Panc1 (cell line): ENCODE measurements at places on chromosomes 1 and 21.
A peak's percentile ranks its signal among the peaks of the same experiment; 100 is the strongest.

DNA sequence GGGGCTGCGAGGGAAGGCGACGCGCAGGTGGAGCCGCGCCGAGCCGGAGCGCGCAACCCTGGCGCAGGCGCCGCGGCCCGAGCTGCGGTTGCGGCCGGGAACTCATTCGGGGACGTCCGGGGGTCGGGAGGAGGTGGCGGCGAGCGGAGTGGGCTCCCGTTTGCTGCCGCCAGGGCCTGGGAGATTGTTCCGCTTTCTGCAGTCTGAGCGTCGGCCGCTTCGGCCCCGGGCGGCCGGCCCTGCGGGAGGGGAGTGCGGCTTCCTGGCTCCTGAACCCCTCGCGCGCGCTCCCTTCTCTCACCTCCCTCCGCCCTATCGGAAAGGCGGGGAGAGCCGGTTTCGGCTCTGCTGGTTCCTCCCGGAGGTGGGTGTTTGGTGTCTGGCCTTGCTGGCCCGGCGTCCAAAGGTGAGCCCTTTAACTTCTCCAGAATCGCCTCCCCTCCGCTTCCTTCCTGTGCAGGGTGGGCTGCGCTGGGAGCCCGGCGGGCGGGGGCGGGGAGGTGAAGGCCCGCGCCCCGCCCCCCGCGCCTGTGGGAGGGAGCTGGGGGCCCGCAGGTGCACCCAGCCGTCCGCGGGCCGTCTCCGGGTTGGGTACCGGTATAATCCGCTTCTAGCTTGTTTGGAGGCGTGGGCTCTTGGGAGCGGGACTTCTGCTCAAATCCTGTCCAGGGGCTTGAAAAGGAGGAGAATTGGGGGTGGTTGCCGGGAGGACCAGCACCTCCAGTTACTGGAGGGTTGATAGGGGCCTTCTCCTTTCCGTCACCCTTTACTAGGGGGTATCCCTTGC is 683 bp downstream of the LRRC8D start:
- DNase-seq = no peak

DNA sequence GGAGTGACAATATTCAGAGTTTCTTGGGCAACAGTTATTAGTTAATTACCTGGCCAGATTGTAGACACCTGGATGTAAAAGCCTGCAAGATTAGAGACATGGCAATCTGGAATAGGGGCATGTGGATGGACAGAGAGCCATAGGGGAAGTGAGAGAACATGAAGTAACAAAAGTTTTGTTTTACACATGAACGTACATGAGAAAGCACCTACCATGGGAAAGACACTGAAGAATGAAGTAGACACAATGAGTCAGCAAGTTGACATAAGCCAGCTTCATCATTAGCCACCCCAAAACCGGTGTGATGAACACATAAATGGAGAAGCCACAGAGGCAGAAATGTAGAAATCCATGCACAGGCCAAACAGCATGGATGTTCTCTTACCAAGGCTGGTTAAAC is 462.1 kb upstream of the C1orf87 start:
- no peak for DNase-seq

DNA sequence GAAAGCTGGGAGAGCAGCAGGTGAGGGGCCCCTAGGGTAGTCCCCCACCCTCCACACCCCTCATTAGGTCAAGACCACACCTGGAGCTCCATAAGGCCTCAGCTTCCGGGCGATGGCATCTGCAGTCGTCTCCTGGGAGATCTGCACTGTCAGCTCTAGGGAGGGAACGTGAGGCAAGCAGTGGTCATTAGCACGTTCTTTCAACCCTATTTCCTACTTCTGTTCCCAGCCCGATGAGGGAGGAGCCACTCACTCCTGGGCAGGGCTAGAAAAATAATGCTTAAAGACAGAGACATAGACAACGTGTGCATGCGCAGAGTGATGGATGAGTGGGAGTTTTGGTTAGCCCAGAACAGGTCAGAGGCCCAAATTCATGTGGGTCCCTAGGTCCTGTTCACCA is 9.7 kb downstream of the KDF1 start:
- DNase-seq = no peak

- no peak for DNase-seq
Measured at GRCh38 chr1:82836213-82836972, 1035.7 kb downstream of the ADGRL2 start.

DNA sequence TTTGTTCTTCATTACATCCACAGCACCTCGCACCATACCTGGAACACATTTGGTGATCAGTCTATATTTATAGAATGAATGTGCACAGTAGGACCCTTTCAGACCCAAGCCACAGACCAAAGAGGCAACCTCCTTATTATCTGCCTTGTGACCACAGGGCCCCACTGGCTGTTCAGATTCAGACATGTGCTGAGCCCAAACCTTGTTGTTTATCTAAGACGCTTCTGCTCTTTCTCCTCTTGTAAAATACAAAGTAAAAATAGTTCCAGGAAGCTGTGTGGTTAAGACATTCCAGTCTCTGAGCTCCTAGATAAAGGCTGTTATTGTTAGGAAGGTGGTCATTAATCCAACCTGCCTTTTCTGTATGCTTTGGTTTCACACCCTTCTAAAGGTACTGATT is 3.6 kb upstream of the SCMH1 start:
- DNase-seq = no peak

DNA sequence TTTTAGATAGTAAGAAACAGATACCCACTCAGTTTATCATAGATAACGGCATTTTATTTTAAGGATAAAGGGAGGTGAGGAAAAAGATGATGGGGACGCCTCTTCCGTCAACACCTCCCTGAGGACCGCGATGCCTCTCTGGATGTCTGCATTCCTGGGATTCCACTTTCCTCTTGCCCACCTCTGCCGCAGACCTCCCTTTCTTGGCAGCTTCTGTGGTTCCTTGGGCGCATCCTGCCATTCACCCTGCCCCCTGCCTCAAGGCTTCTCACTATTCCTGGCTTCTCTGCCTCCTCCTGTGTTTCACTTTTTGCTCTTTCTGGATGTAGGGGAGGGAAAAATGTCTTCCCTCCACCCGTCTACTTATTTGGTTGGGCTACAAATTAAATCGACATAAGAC is 19.9 kb downstream of the HUNK start:
- DNase-seq = no peak

DNA sequence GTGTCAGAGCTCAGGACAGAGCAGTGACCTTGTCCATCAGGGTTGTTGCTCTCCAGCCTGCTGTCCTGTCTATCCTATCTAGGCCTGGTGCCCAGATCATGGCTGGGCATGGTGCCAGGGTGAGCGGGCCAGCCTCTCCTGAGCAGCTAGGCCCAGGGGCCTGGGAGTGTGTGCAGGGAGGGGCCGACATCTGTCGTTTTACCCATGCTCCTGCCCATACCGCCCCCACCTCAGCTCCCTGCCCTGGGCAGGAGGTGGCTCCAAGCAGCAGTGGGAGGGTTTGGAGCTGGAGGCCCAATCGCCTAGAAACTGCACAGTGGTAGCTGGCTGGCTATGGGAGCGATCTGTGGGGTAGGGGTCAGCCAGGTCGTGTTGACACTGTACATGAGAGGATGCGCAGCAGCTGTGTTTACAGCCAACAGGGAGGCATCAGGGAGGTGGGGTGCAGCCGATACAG is 6.5 kb downstream of the INSRR start:
- DNase-seq = no peak

GRCh38 chr1:8985915-8986813 is 40.1 kb downstream of the SLC2A7 start:
- DNase-seq = peak; percentile 86

DNA sequence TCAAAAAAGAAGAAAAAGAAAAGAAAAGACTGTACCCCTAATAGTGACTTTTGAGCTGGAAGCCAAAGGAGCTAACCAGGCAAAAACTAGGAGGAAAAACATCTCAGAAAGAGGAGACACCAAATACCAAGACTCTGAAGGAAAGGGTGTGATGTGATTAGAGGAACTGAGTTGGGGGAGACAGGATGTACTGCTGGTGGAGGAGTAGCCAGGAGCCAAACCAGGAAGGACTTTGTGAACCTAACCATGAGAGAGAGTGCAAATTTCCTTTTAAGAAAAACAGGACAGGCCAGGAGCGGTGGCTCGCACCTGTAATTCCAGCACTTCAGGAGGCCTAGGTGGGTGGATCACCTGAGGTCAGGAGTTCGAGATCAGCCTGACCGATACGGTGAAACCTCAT is 4.1 kb upstream of the RBP7 start:
- no peak for DNase-seq

- DNase-seq = no peak
Measured at GRCh38 chr1:24102961-24103360, 9.0 kb downstream of the MYOM3 start.

- DNase-seq = no peak
Measured at GRCh38 chr1:217985641-217986040, 299.5 kb upstream of the RRP15 start.

- DNase-seq = no peak
Measured at GRCh38 chr1:118481126-118481525, 296.1 kb upstream of the SPAG17 start.

- DNase-seq = no peak
Measured at GRCh38 chr21:37874904-37875780, 41.1 kb downstream of the KCNJ6 start.

DNA sequence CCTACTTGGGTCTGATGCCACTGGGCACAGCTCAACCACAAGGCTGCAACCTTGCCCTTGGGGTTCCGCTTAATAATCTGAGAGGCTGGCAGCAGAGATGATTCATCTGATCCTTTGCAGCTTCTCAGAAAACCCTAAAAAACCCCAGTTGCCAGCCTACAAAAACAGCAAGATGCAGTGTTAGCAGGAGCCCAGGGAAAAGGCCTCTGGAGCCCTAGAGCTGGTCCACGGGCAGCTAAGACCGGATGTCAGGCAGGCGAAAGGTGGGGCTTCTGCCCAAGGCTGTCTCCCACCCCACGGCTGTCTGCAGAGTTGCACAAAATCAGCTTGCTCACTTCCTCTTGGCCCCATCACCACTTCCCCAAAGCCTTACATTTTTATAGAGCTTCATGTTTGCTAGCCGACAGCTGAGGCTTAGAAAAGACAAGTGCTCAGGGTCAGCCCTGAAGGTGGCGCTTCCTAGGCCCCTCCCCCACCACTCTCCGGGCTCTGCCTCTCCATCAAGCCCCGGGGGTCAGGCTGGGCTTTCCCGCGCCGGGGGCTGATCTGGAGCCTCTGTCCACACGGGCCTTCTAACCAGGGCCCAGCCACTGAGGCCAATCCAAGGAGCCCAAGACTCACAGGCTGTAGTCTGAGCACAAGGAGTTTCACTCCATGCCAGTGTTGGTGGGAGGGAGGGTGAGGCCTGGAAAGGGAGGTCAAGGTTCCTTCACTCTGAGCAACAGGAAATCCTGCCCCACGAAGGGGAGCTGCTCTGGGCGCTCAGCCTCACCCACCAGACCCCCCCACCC is 4.2 kb upstream of the ADORA3 start:
- DNase-seq = no peak

DNA sequence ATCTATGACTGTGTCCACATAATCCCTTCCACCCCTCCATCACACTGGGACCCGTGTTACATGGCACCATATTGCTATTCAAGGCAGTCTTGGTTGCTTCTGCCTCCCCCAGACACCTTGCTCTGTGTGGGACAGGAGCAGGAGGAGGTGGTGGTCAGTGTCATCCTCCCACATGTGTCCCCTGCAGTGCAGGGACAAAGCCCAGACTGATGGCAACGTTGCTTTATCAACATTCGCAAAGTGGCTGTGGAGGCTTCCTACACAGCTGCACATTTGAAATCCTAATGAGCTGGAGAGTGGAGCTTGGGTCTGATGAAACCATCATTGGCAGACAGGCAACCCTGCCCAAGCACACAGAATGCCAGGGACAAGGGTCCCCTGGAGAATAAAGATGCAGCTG is 26.2 kb downstream of the TRIM67 start:
- DNase-seq = no peak

GRCh38 chr1:56363007-56363770 is 216.2 kb downstream of the PLPP3 start:
- no peak for DNase-seq

GRCh38 chr1:37473431-37474045 is 842 bp upstream of the ZC3H12A start:
- no peak for DNase-seq

GRCh38 chr1:230010603-230011332 is 56.3 kb upstream of the GALNT2 start:
- DNase-seq = no peak
